Activated naive CD4-positive, alpha-beta T cell (primary cell): ENCODE measurements at places on chromosomes 11 and 22.

GRCh38 chr11:61739413-61739812, 13.0 kb upstream of the MYRF start:
- no peak for DNase-seq

DNA sequence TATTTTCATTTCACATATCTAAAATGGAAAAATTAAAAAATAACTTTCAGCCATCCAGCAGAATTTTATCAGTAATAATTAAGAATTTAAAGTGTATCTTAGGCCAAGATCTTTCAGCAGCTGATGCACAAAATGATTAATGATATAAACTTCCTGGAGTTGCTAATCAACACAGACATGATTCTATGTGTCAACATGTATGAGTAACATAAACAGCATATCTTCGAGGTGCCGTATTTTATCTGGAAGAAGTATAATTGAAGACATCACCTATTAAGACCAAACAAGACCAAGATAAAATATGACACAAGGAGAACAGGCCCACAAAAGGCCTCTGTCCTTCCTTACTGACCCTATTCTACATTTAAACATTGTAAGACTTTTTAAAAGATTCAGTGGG, 45.2 kb downstream of the SLC5A12 start:
- no peak for DNase-seq

DNA sequence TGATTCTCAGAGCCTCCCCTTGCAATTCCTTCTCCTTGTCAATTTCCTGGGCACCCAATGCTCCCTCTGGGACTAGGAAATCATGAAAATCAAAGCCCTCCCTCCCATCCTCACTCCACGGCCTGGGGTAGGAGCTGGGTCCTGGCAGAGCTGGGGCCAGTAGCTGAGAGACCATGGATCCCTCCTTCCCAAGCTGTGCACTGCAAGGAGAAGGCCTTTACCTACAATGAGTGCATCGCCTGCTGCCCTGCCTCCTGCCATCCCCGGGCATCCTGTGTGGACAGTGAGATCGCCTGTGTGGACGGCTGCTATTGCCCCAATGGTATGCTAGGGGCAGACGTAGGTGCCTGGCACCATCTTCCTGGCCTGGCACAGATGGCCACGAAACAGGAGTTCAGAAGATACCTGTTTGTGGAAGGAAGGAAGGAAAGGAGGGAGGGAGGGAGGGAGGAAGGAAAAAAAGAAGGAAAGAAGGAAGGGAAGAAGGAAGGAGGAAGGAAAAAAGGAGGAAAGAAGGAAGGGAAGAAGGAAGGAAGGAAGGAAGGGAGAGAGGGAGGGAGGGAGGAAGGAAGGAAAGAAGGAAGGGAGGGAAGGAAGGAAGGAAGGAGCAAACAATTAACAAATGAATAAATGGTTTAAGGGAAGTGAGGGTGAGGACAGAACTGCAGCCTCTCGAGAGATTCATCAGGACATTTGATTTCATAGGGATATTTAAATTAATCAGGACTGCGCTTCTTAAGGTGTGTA, 12.5 kb downstream of the OTOG start:
- no peak for DNase-seq

DNA sequence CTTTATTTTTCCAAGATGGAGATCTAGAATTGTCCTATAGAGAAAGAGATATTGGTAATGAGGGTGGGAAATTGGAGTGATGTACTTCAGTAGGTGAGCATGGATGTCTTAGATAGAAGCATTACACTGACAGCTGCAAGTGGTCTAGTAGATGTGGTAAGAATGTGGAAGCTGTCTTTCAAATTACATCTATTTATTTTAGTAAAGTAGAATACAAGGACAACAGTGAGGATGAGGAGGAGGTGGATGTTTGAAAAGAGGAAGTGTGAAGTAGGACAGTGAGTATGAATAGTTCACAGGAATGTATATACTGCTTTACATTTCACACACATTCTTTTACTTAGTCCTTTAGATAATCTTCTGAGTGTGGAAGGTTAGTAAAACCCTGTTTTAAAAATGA, 64.2 kb downstream of the HIPK3 start:
- no peak for DNase-seq

DNA sequence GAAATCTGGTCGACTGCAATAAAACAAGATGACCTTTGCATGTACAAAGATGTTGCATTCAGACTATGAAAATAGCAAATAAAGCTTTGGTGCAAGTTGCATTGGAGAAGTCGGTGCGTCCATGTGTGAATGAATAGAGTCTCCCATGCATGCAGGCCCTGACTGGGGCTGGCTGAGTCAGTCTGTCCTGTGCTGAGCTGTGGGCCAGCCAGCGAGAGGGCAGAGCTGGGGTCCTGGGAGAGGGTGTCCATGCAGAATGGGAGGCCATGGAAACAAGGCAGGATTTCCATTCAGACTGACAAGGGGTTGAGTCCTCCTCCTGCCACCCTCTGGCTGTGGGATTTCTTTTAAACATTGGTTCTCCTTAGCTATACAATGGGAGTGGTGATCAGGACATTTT, 2.3 kb upstream of the CRYBB3 start:
- DNase-seq, result no peak

GRCh38 chr11:112625814-112626213, 335.4 kb upstream of the NCAM1 start:
- DNase-seq, result no peak

DNA sequence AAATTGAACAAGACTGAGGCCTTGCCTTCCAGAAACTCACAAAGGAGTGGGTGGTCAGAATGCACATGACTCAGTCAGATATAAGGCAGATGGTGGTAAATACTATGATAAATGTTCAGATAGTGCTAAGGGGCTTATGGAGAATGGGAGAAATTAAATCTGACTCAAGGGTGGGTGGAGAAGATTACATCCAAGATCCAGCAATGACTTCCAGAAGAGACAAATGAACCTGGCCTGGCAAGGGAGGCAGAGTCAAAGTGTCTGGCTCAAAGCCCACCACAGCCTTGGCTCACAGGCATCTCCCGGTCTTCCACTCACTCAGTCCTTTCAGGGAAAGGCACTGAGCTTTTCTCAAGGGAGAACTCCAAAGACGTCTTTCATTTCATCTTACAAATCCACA, 6.1 kb upstream of the ZBTB16 start:
- DNase-seq, result no peak

- DNase-seq, result no peak
Observed at GRCh38 chr11:101553891-101554292, 29.9 kb downstream of the TRPC6 start.

DNA sequence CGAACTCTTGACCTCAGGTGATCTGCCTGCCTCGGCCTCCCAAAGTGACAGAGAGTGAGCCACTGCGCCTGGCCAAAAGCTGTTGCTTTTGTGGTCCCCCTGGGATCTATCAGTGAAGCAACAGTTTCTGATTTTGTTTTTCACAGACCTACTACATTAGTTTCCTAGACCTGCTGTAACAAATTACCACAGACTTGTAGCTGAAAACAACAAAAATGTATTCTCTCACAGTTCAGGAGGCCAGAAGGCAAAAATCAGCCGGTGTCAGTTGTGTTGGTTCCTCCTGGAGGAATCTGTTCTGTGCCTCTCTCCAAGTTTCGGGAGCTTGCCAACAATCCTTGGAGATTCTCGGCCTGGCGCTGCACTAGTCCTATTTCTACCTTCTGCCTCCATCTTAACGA, 8.5 kb upstream of the SLC35C1 start:
- DNase-seq, result no peak

GRCh38 chr22:25970999-25971811, 198.1 kb upstream of the SEZ6L start:
- DNase-seq, result no peak

GRCh38 chr11:3213659-3214419, 4.8 kb downstream of the MRGPRG start:
- no peak for DNase-seq

DNA sequence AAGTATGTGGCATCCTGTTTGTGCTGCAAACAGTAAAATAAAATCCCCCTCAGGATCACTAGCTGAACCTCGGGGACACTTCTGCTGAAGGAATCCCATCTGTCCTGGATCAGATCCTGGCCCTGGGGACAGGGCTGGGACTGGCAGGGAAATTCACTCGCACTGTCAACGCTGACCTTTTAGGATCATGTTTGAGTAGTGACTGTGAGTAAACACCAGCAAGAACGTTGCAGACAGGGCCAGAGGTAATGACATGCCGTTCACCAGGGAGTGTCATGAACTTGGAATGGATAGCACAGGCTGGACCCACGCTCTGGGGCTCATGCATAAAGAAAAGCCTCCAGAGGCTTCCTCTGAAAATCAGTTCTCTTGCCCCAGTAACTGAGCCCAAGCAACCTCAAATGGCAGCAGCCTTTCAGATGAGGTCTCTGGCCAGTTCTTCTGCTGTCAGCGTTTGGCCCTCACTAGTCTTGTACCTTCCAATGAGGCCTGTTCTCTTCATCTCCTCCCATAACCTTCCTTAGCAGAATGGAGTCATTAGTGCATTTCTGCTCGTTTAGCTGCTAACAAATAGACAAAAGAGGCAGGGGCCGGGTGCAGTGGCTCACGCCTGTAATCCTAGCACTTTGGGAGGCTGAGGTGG, 51.0 kb upstream of the BARX2 start:
- DNase-seq, result no peak

DNA sequence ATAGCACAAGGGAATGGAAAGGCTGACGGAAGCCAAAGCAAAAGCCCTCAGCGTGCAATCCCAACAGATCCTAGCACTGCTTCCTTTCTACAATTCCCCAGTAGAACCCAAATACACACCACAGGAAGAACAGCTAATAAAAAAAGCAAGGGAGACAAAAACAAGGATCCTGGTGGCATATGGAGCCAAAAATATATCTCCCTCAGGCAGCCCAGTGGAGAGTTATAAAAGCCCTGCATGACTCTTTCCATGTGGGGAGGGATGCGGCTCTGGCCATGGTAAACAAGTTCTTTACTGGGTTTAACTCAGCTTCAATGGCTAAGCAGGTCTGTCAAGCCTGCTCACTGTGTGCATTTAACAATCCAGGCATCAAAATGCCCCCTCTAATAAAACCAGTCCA, 88.1 kb downstream of the PIWIL4 start:
- no peak for DNase-seq

GRCh38 chr22:18929459-18929858, 6.6 kb downstream of the PRODH start:
- DNase-seq, result no peak

- DNase-seq, result no peak
Observed at GRCh38 chr11:95569207-95569606, 220.4 kb downstream of the FAM76B start.

DNA sequence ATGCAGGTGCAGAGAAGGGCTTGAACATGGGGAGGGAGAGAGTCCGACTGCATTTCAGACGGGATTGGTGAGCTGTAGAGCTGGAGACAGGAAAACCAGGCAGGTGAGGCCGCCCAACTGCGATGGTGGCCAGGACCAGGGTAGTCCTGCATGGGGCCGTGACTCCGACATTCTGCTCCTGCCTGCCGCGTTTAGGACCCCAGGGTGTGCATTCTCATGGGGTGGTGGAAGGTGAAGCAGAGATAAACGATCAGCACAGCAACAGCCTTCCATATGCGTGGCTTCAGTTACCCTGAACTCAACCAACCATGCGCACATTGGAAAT, 29.3 kb downstream of the SHANK2 start:
- DNase-seq, result no peak

GRCh38 chr22:36166518-36167220, 6.1 kb upstream of the APOL3 start:
- no peak for DNase-seq

- DNase-seq, result no peak
Observed at GRCh38 chr11:88704485-88704884, 361.3 kb downstream of the GRM5 start.

DNA sequence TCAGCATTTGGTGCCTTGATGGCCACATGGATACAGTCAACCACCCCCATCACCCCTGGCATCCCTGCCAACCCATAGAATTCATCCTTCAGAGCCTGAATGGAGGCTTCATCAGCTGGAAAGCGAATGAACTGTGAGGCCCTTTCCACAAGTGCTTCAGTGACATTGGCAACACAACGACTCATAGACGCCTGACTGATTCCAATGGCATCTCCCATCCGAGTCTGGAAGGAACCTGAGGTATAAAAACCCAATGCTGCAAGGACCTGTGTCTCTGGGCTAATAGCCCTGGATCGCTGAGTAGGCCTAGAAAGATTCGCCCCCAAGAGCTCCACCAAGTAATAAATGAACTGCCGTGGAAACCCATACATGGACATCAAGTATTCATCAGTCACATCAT, 1.3 kb downstream of the HARBI1 start:
- no peak for DNase-seq

DNA sequence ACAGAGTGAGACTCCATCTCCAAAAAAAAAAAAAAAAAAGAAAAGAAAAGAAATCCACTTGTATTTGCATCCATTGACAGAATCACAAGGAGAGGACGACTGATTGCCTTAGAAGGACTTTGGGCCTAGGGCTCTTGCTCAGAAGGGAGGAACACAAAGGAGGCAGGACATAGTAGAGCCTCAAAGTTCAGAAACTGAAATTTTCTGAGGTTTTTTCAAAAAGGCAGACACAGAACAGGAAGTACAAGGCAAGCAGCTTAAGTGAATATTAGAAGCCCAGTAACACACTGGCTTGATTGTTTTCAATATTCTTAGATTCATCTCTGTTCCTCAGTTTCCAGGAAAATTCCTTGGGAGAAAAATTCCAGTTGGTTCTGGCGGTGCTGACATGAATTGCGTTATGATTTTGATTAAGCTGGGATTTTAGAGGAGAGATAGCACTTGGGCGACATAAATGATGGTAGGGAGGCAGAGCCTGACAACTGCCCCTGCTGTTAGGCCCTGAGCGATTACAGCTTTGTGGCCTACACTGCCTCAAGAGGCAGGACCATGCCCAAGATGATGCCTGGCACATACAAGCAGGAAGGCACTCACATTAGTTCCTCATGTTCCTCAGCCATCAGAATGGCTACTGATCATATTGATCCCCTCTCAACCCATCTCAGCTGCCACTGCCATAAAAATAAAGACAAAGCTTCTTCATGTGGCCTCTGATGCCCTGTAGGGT, 15.3 kb downstream of the CLPB start:
- DNase-seq, result no peak

DNA sequence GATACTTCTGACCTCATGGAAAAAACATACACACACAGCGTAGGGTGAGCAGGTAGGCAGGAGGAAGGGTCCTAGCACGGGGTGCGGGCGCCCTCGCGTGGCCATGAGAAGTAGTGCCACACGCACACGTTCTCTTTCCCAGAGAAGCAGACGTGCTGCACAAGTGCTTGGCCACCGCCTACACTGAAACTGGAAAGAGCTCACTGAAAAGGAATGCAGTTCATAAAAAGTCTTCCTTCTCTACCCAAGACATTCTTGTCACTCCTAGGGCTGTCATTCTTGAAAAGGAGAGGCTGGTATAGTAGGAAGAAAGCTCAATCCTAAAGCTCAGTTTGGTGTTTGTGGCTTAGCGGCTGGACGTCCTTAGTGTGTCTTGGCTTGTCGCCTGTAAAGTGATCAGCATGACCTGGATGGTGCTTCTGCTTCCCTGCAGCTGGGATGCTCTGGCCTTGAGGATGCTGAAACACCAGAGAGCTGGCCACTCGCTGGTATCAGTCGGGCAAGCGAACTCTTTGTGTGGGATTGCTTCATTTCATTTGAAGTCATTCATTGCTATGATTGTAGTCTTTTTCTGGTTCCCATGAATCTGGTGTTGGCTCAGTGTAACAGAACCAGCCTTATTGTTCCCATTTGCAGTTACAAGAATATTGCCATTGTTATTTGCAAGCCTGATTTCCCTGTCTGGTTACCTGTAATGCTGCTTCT, 303.8 kb downstream of the NTM start:
- no peak for DNase-seq
